ENCODE measurements at places on chromosomes 2 and 18.
A peak's percentile ranks its signal among the peaks of the same experiment; 100 is the strongest.

GRCh38 chr2:137689549-137689948 lies 274.7 kb upstream of the HNMT start:
- no peak for DNase-seq

DNA sequence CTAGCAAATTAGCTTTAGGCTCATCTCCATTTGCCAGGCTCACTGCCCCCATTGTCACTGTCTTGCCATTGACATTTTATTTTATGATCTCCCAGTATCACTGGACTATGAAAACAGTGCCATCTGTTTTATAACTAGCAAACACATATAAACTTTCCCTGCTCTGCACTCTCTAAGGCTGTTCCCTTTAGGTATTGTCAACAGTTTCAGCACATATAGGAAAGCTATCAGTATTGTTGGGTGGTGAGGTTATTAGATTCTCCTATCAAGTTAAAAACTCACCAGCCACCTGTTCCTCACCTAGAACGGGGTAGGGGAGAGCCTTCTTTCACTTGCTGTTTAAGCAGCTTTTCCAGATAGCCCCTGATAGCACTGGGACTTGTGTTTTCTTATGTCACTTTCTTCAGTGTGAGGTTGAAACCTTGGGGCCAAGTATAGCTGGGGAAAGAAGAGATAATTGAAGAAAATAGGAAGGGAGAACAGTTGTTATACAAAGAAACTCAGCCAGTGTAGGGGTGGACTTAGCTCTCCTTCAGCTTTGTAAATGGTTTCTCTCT lies 32.5 kb downstream of the CFLAR start:
- DNase-seq: no peak

DNA sequence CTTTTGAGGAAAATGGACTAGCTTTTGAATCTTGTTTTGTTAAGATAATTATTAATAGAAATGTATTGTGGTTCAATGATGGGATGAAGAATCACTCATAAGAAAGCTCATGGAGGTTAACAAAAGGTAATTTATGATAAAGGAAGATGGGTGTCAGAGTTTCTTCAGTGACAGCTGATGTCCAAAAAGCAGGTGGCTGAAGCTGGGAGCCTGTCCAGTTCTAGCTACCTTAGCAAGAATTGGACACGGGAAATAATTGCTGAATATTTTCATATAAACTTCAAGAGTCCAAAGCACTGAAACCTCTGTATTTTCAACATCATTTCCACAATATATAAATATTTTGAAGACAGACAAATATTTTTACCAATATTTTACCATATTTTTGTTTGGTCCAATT lies 1505.8 kb upstream of the SLC39A10 start:
- no peak for DNase-seq

GRCh38 chr2:30112561-30112960 lies 34.2 kb upstream of the YPEL5 start:
- DNase-seq: no peak

- no peak for DNase-seq
Measured at GRCh38 chr2:11123856-11124759, 31.2 kb upstream of the SLC66A3 start.

DNA sequence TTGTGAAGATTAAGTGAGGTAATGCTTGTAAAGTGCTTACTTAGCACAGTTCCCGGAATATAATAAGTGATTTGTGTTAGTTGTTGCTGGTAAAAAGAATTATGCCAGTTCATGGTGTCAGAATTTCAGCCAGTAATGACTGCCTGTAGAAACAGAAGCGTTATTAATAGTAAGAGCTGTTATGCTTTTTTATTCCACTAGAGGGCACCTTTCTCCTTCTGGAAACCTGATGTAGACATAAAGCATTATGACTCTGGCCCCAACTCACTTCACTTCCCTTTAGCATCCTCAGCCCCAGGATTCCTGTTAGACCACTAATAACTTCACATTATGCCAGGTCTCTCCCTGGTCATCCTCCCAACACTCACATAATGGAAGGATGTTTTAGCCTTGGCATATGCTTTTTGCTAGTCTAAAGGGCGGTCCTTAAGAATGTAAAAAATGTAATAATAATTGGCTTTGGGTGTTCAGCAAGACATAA lies 34.9 kb downstream of the C18orf54 start:
- DNase-seq: no peak

DNA sequence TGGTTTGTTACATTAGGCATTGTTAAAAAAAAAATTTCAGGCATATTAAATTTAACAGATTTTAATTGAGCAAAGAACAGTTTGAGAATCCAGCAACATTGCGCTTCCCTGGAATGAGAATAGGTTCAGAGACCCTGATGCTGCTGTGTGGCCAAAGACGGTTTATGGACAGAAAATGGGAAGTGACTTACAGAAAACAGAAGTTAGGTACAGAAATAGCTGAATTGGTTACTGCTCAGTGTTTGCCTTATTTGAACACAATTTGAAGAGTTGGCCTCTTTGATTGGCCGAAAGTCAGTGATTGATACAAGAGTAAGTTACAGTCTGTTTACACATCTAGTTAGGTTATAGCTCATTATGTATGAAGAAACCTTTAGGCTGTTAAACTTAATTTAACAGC lies 6.0 kb upstream of the NEDD4L start:
- DNase-seq: no peak

DNA sequence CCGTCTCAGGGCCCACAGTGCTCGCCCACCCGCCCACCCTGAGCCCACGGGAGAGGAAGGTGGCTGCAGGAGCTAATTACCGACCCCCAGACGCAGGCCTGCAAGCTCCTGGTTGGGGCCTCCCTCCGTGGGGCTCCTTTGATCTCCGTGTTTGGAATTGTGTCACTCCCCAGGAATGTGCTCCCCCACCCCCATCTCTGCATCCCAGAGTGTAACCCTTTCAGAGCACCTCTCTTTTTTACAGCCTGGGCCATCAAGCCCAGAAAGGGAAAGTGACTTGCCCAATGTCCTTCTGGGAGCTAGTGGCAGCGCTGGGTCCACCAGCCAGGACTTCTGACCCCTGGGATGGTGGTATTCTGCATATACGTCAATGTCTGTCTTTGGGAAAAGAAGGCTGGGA lies 335.1 kb downstream of the CYRIA start:
- DNase-seq: no peak

GRCh38 chr2:187873132-187873531 lies 318.9 kb upstream of the TFPI start:
- no peak for DNase-seq

DNA sequence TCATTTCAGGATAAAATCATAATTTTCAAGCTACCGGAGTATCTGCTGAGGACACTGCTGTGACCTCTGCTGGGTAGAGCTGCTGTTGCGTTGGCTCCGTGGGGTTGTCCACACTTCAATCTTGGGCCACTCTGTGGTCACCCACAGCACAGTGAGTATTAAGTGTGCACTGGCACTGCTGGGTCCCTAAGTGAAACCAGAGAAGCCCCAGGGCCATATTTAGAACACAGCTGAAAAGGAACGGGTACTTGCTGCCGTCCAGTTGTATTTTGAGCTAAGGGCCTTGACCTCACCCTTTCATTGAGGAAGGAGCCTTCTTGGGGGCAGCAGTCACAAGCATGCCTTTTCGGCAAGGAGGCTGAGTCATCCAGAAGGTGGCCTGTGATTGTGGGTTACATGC lies 10.1 kb downstream of the SLC9A4 start:
- no peak for DNase-seq

GRCh38 chr2:127400897-127401756 lies 13.4 kb upstream of the MAP3K2 start:
- peak; percentile 16 for DNase-seq

- DNase-seq: no peak
Measured at GRCh38 chr2:158128168-158128973, 26.7 kb downstream of the UPP2 start.

DNA sequence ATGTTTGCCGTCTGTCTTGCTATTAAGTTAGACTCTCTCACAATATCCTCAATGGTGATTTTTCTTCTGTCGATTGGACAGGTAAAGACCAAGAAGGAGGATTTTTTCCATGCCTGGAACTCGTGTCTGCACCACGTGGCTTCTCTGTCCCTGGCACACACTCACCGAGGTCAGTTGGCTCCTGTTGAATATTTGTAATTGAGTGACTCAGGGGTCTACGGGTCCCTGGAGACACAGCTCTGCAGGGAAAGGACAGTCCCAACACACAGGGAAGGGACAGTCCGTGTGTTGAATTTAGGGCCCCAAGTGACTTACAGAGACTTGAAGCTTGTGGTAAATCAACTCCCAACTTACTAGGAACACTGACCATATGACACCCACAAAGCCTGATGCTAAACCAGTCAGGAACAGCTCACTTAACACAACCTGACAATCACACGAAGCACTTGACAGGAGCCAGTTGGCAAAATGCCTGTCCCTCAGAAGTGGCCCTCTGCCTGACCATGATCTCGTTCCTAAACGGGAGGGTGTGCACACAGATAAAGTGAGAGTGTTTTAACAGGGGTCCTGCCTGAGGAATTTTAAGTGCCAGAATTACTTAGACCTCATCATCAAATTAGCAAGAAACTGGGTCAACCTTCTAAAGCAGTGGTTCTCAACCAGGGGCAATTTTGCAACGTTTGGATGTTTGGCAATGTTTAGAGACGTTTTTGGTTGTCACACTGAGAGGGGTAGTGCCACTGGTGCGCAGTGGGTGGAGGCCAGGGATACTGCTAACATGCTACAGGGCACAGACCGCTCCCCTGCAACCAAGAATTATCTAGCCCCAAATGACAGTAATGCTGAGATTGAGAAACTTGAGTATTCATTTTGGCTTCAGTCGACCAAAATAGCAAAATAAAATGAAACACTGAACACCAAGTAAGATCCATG lies 88.9 kb upstream of the BCL2L11 start:
- no peak for DNase-seq

- DNase-seq: no peak
Measured at GRCh38 chr2:189134485-189134884, 45.1 kb downstream of the COL5A2 start.

- no peak for DNase-seq
Measured at GRCh38 chr2:75333646-75334045, 134.3 kb upstream of the TACR1 start.

- no peak for DNase-seq
Measured at GRCh38 chr18:36900466-36900865, 71.5 kb downstream of the KIAA1328 start.

DNA sequence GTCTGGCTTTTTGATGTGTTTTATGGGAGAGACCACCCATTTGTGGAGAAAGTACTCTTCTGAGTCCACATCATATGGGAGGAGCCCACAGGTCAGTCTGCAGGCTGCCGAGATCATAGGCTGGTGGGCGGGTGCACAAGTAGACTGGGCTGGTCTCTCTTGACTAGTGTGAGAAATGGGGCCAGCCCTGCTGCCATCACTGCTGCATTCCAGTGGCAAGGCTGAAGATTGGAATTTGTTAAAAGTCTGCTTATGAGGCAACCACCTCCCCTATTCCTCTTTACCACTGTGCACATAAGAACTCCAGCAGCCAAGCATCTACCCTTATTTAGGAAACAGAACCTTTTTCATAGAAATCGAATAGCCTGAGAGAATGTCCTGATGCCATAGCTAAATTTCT lies 200.7 kb downstream of the DIS3L2 start:
- no peak for DNase-seq

DNA sequence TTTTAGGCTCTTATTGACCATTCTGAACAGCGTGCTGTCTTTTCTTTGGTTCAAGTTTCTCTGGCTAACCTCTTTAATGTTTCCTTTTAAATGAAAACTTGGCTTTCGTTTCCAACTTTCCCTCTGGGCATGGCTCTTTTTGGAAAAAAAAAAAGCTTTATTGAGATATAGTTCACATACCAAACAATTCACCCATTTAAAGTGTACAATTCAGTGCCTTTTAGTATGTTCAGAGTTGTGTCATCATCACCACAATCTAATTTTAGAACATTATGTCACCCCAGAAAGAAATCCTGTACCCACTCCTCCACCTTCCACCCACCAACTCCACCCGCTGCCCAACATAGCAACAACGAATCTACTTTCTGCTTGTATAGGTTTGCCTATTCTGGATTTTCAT lies 322.4 kb downstream of the ADCYAP1 start:
- DNase-seq: no peak

Data from cortex of kidney (tissue), 1 donor.